ENCODE measurements at places on chromosomes 12 and 14.

DNA sequence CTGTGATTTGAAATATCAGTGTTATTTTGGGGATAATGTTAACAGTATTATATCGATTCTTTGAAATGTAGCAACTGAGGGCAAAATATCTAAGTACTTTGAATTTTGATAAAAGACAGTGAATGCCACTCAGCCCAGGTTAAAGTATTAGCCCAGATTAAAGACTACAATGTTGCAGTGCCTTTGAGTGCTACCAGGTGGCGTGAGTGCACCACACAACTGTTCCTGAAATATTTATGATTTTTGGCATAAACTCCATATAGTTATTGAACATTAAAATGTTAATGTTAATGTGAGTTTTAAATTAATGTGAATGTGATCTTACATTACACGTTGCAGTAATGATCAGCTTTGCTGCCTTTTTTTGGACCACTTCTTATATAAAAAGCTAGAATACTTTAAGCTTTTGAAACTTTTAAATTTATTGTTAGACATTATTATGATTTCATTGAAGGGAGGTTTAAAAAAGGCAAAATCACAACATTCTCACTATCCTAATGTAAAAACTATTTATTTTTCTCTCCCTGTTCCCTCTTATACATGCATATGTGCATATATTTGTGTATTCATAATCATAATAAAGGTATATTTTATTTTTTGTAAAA lies 22.5 kb downstream of the MRPS35 start:
- no peak for DNase-seq

DNA sequence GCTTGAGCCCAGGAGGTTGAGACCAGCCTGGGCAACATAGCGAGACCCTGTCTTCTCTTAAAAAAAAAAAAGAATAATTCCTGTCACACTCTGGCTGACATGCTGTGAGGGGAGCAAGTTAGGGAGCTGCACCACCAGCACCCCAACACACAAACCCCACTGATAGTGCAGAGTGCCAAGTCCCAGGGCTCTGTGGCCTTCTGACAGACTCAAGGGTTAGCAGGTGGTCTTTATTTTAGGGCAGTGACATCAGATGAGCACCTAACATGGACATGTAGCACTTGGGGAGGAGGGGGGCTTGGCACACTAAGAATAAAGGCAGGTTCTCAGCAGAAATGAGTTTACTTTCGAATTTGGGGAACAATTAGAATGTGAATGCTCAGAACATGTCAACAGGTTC lies 6.8 kb downstream of the USP5 start:
- no peak for DNase-seq

DNA sequence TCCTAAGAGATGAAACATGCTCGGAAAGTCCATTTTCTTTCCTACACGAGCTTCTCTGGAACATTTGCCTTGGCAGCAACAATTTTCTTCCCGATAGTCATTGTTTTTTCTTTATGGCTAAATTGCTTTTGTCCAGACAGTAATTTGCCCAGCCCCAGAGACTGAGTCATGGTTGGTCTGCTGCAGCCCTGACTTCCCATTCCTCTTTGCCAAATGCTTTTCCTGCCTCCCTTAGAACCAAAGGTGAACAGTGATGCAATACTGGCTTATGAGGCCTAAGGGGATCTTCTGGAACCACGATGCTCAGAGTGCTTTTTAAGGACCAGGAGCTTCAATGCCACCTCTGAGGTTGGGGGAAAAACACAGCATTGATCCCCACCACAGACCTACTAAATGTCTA lies 1599.6 kb upstream of the TMEM132C start:
- no peak for DNase-seq

DNA sequence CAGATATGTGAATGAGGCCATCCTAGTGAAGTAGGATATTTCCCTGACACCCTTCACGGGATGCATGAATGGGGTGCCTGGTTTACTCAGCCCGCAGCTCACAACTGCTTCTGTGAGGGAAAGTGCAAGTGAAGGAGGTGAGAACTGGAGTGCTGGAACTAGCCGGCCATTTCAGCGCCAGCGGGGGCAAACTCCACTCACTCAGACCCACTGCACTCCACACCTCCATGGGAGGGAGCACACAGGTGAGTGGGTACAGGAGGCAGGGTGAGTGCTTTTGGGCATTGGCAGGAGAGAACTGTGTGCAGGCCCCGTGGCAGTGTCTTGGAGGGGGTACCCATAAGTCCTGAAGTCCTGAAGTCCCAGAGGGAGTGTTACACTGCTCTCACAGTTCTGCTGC lies 1008.4 kb downstream of the SLC6A15 start:
- no peak for DNase-seq

DNA sequence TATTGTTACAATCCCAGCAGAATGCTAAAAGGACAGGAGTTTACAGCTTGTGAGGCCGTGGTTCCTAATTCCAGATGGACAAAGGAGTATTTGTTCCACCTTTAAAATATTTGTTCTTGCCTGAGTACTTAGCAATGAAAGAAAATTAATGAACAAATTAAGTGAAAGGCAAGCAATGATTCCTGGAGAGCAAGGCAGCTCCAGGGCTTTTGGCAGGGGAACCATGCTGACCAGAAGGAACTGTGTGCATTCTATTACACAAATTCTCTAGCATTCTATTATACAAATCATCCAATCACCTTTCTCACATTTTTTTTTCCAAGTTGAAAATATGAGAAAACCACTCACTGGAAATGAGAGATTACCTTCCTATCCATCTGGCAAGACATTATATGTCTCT lies 1.8 kb upstream of the BMAL2 start:
- no peak for DNase-seq

DNA sequence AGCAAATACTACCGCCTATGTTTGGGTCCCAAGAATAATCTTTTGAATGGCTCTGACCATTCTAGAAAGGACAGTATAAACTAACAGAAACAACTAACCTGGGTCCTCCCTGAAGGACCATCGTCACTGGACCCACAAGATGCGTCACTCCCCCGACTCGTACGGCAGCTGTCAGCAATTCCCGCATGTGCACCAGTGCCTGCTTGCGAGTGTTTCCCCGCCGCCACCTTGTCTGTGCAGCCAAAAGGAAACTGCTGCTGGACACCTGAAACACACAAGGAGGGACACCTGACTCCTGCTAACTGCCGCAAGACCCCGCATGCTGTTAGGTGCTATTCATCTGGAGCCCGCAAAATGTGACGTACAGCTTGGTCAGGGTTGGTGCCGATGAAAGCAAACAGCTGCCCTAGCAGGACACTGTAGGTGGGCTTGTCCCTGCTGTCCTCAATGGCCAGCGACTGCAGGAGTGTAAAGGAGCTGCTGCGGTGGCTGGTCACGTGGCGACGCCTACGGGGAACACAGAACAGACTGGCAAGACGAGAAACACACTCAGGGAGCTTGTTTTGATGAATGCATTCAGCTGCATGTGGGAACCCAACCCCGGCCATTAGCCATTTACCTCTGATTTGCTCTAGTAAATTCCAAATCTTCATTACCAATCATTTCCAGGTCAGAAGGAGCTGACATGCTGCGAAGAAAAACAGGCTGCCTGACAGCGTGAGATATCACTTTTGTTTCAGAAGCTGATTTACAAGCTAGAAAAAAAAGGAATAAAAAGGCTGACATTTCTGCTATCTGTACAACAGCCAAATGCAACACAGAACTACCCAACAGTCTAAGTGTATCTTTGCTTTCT lies 118.1 kb downstream of the TRAFD1 start:
- DNase-seq, result no peak

DNA sequence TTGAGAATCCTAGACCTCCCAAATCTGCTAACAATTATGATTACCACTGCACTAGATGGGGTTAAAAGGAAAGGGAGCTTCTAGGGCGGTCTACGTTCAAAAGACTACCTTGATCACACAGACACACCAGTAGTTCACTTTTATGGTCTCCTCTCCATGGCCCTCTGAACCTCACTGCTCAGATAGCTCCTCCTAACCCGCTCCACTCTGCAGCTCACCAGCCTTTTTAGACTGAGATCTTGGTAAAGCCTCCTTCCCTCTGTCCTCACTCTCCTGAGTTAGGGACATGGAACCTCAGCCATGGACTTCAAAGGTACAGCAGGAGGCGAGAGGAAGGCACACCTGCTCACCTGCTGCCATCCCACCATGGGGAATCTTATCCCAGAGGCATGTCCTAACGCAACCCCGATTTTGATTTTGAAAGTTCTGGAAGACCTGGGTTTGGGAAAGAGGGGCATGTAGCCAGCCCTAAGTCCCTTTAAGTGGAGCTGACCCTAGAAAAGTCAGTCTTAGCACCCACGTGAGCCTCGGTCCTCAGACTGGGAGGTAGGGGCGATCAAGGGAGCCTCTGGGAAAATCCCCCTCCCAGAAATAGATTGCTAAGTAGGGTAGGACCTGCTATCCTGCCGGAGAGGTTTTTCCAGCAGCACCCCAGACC lies 1.3 kb downstream of the ZNF219 start:
- DNase-seq, result no peak

GRCh38 chr12:89733579-89734201 lies 25.1 kb upstream of the ATP2B1 start:
- no peak for DNase-seq

- DNase-seq, result no peak
These were observed 25.6 kb downstream of the EGLN3 start for GRCh38 chr14:33925235-33925634.

DNA sequence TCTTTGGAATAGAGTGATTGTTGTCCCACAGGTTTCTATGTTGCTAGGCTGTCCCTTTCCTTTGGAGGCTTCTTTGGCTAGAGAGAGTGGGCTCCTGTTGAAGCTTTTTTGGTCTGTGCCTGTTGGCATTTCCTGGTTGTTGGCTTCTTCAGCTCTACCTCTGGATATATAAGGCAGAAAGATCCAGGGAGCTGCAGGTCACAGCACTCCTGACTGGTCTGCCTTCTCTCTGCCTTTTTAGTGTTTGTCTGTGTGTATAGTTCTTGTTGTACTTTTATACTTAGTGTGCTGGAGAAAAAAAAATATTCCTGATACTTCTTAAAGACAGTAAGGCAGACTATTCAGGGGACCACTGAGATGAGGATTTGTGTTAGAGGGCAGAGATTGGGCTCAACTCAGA lies 202.7 kb downstream of the FBXL14 start:
- no peak for DNase-seq

- DNase-seq, result no peak
These were observed 181.5 kb downstream of the CCER1 start for GRCh38 chr12:90773491-90773890.

DNA sequence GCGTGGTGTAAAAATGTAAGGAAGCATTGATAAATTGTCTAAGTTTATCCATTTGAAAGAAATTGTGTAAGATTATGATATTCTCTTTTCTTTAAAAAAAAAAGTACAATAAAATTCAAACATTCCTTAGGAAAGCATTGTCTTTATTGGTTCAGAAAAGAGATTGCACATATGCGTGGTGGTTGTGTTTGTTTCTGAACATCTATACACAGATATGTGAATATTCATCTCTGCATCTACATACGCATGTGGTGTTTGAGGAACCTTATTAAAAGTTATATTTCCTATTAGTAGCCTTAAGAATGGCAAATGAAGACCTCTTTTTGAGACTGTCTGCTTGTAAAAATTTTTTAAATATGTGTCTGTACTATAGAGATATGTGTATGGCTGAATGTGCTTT lies 69.8 kb downstream of the TMEM260 start:
- DNase-seq, result no peak

DNA sequence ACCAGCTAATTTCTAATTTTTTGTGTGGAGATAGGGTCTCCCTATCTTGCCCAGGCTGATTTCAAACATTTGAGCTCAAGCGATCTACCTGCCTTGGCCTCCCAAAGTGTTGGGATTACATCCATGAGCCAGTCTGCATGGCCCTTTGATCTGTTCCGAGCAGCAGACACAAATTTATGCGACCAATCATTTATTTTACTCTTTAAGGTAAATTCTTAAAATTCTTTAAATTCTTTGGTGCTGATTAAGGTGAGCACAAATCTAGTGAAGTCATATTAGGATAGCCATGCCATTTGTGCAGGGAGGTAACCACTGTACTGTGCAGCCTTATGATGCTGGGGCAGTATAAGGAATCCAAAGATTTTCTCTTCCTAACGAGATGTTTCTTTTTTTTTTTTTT lies 135.7 kb downstream of the SRGAP1 start:
- DNase-seq, result no peak

DNA sequence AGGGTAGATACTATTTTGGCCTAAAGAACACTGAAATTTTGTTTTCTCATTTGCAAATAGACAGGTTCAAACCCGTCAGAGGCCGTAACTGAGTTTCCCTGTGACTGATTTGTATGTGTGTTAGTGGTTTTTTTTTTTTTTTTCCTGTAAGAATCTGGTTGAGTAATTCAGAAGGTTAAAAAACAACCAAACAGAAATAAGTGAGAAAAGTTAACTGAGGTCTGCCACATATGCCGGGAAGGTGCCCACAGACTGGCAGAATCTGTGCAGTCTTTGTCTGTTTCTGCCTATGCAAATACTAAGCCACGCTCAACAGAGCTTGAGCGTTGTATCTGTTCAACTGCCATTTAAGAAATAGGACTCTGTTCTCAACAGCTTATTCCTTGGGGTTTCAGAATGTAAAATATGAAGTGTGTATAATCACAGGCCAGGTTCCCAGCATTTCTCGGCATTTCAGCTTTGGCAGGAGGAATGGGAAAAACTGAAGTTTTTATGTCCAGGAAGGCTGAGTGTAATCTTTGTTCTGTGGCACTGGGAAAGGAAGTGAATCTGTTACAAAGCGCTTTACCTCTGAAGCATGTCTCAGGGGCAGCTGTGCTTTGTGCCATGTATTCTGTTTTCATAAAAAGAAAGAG lies 181.9 kb downstream of the PRKCH start:
- no peak for DNase-seq

All from sigmoid colon (tissue), 7 donors.